ENCODE measurements at places on chromosomes 1 and 21. TPM values are rescaled to one million over a fixed set of nuclear protein-coding genes. Genes with fewer than 3 reads are reported as not detected.

Gene KRTAP12-4
- not detected for total RNA-seq

DNA sequence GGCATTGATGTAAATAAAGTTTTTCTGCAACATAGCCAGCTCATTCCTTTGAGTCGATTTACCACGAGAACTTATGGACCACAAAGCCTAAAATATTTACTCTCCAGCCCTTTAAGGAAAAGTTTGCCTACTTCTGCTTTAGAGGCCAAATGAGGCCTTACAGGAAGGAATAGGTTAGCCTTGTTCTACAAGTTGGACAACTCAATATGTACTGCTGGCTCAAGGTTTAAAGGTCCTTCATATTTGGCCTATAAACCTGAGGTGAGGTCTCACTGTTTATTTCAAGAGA is 144.5 kb upstream of the DNAH14 start:
- H3K4me1 ChIP-seq, result peaks cover 18% of the 10 kb centered on the region
- DNase-seq, result no peak
- no peak overlapping the region for H3K4me3 ChIP-seq
- peaks cover 2% of the 10 kb centered on the region for H3K27me3 ChIP-seq
- no peak overlapping the region for H3K27ac ChIP-seq

- H3K27ac ChIP-seq, result peak overlapping the region; percentile 99
- H3K4me1 ChIP-seq, result peaks cover 41% of the 10 kb centered on the region
- DNase-seq, result no peak
- H3K36me3 ChIP-seq, result peaks cover 60% of the 10 kb centered on the region
- H3K27me3 ChIP-seq, result no peaks in the 10 kb centered on the region
Observed at GRCh38 chr1:28508435-28508754, 2.6 kb downstream of the RCC1 start.

Gene RNF186
- not detected for total RNA-seq

DNA sequence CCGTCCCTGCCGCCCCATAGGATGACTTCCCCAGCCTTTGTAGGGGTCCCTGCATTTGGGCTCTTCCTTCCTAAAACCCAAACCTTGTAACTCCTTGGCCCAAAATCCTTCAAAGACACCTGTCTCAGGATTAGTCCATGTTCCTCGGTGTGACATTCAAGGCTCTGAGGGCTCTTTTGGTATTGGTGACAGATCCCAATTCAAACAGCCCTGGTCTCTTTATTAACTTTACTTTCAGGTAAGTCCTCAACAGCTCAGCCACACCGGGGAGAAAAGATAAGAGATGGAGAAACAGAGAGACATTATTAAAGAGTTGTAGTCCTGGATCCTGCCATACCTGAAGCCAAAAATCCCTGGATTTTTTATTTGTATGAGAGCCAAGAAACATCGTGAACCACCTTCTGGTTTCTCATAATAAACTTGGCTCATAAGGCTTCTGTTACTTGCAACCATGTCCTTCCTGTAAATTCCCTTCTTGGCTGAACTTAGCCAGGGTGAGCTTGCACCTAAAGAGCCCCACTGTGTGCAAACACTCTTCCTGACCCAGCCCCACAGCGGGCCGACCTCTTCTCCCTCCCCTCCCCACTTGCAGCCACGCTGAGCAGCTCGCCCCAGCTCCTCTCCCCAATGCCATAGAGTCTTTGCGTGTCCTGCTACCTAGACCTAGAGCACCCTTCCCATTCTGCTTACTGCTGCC is 7.9 kb upstream of the MATN1 start:
- peaks cover 17% of the 10 kb centered on the region for H3K36me3 ChIP-seq
- no peak for DNase-seq
- H3K27ac ChIP-seq, result peak overlapping the region; percentile 75

DNA sequence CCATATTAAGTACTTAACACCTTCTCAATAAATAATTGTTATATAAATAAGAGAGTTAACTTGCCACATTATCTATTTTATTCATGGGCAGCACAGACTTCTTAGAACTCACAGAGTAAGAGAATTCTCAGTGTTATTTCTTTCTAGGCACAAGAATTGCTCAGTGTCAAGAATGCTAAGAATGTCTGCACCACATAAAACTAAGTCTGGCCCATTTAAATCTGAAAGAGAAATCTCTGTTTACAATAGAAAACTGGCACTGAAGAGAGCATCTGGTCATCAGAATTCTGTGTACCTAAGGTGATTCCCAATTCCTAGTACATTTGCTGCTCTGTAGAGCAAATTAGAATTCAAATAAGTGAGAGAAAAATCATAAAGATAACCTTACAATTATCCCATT is 3.8 kb downstream of the OR10K2 start:
- H3K4me1 ChIP-seq, result no peaks in the 10 kb centered on the region
- H3K36me3 ChIP-seq, result no peaks in the 10 kb centered on the region
- no peak overlapping the region for H3K4me3 ChIP-seq
- no peak for DNase-seq

Gene OR14A16
- not detected for total RNA-seq

Gene VAMP3
- 51.3 TPM for total RNA-seq

GRCh38 chr1:211724687-211725196 is 49.3 kb upstream of the NEK2 start:
- no peak overlapping the region for H3K27ac ChIP-seq
- DNase-seq, result no peak
- no peak overlapping the region for H3K4me3 ChIP-seq
- peaks cover 5% of the 10 kb centered on the region for H3K4me1 ChIP-seq
- H3K36me3 ChIP-seq, result peaks cover 1% of the 10 kb centered on the region
- H3K27me3 ChIP-seq, result peaks cover 2% of the 10 kb centered on the region

- no peaks in the 10 kb centered on the region for H3K4me1 ChIP-seq
- H3K27me3 ChIP-seq, result no peaks in the 10 kb centered on the region
- H3K4me3 ChIP-seq, result no peak overlapping the region
- H3K36me3 ChIP-seq, result no peaks in the 10 kb centered on the region
Observed at GRCh38 chr1:239250353-239251035, 135.9 kb upstream of the CHRM3 start.

Gene COQ8A
- 28.6 TPM for total RNA-seq

DNA sequence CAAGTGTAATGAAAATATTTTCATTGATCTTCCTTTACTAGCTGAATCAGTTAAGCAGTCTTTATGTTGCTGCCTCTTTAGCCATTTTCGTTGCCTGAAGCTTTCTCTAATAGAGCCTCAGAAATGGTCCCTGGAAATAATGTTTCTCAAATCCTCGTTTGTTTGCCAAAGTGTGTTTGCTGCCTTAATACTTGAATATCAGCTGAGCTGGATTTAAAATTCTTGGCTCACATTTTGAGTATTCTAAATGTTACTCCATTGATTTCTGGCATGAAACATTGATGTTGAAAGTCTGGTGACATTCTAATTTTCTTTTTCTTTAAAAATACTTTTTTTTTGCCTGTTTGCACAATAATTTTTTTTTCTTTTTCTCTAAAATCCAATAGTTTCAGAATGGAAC is 84.6 kb upstream of the SERBP1 start:
- H3K27me3 ChIP-seq, result peaks cover 6% of the 10 kb centered on the region
- no peak overlapping the region for H3K27ac ChIP-seq
- H3K4me3 ChIP-seq, result no peak overlapping the region
- no peaks in the 10 kb centered on the region for H3K36me3 ChIP-seq

DNA sequence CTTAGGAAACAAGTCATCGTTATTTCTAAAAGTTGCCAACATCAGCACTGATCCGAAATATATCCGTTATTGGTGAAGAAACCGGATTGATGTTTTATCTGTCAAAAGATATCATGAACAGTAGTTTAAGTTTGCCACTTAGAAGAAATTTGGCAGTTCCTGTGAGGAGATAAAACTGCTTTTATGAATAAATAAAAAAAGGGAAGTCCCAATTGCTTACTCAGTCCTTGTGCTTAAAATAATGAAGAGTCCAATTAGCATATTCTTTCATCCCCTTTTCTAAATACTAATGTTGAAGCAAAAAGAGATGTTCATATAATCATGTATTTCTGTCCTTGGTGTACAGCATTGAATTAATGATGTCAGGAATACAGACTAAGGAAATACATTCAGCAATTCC is 164.6 kb downstream of the NCAM2 start:
- peaks cover 18% of the 10 kb centered on the region for H3K27me3 ChIP-seq
- peaks cover 2% of the 10 kb centered on the region for H3K36me3 ChIP-seq
- DNase-seq, result no peak
- no peak overlapping the region for H3K4me3 ChIP-seq

GRCh38 chr1:234490793-234491479 is 12.0 kb upstream of the TARBP1 start:
- no peak overlapping the region for H3K4me3 ChIP-seq
- no peak for DNase-seq
- no peaks in the 10 kb centered on the region for H3K27me3 ChIP-seq
- no peaks in the 10 kb centered on the region for H3K36me3 ChIP-seq

DNA sequence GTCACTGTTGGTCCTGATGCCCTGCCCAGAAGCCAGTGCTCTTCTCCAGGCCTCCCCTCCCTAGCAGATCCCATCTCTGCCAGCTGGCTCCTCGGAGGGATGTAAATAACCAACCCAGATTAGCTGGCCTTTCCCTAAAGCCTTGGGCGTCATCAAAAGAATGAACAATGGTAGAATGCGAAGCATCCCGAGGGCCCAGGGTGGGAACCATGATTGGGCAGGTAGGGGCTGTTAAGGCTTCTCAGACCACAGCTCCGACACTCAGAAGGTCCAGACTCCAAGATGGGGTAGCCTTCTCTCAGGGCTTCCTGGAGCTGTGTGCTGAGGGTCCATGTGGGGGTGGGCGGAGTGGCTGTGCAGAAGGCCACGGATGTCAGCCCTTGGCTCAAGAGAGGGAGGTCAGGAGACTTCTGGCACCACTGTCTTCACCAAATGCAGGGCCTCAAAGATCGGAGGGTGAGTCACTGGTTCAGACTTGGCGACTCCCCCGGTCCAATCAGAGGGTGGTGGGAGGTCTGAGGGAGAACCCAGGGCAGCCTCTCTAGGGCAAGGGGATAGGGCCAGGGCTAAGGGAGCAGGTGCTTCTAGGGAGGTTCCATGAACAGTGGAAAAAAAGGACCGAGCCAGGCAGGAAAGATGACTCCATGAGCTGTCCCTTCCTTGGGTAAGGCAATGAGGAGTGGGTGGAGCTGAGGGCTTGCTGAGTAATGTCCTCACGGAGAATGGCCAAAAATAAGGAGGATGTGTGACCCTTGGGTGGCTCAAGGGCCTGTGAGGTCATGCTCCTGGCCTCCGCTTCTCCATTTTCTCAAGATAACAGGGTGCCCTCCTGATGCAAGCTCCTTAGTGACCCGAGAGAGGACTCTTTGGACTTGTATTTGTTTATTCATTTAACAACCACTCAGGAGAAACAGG is 58.4 kb upstream of the EPS8L3 start:
- H3K36me3 ChIP-seq, result no peaks in the 10 kb centered on the region
- H3K27me3 ChIP-seq, result no peaks in the 10 kb centered on the region
- DNase-seq, result no peak
- H3K27ac ChIP-seq, result peak overlapping the region; percentile 39
- H3K4me3 ChIP-seq, result no peak overlapping the region

- no peak overlapping the region for H3K27ac ChIP-seq
- H3K4me3 ChIP-seq, result no peak overlapping the region
- H3K4me1 ChIP-seq, result no peaks in the 10 kb centered on the region
- H3K27me3 ChIP-seq, result peaks cover 6% of the 10 kb centered on the region
- no peak for DNase-seq
- H3K36me3 ChIP-seq, result no peaks in the 10 kb centered on the region
Observed at GRCh38 chr1:30449003-30449402, 274.4 kb downstream of the MATN1 start.

DNA sequence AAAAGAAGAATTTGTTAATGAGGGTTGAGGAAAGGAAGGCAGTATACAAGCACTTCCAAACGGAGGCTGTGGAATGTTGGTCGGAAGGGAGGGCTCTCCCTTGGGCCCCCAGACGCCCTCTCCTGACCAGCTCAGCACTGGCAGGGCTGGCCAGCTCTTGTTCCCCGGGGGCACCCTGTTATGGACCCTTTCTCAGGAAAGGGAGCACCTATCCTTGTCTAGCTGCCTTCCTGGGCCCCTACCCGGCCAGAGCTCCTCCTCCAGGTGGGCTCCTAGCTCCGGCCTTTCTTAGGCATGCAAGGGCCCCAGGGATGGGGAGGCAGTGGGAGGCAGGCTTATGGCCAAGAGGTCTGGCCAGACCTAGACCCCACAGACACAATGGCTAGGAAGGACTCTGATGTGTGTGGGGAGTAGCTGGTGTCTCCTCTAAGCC is 926 bp downstream of the BLACAT1 start:
- no peak for DNase-seq
- H3K36me3 ChIP-seq, result no peaks in the 10 kb centered on the region
- no peak overlapping the region for H3K4me3 ChIP-seq
- peaks cover 75% of the 10 kb centered on the region for H3K27me3 ChIP-seq
- peaks cover 9% of the 10 kb centered on the region for H3K4me1 ChIP-seq

Gene SON
- total RNA-seq, result 357 TPM
